Left renal cortex interstitium (tissue), 4 donors: ENCODE measurements at places on chromosomes 7 and 10.

DNA sequence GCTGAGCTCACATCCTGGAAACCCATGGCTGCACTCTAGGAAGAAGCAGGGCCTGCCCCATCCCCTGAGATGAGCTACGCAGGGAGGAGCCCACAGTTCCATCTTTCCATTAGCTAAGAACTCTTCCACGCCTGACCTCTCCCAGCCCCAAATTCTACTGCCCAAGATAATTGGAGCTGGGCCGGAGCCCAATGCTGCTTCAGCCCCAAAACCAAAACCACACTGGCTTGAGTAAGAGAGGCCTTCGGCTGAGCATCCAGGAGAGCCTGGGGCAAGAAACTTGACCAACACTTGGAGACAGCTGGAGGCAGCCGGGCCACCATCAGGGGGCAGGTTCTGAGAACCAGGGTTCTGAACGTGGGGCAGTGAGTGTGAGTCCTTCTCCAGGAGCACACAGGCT, 116.1 kb upstream of the ZMIZ1 start:
- no peak for DNase-seq

DNA sequence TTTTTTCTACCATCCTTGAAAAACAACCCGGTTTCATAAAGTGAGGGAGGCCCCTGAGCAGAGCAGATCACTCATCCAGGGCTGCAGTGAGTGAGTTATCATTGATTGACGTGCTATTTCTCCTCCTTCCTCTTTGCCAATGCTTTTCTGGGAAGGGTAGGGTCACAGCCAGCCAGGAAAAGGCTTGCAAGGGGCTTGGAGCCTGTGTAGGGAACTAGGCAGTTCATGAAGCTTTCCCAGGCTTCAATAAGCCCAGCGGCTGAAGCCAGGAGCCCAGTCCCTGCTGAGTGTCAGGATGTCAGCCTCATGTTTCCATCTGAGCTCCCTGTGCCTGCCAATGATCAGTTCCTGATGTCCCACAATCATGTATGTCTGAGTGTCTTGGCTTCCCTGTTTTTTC, 584.7 kb downstream of the GALNT17 start:
- no peak for DNase-seq

DNA sequence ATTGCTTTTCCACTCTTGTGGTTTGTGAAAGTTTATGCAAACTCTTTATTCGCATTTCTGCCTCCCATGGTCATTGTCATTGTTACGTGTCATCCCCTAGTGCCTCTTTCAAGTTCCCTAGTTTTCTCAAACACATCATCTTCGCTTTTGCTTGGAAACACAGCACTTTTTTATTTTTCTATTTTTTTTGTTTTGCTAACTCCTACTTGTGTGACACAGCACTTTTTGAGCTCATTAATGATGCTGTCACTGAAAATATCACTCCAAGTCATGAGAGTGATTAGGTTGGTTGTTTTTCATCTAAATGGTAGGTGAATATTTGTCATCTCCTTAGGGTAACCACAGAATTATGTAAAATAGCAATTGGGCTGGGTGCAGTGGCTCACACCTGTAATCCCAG, 8.5 kb upstream of the STX1A start:
- DNase-seq, result no peak

- DNase-seq, result no peak
Observed at GRCh38 chr7:101200504-101200861, 353 bp downstream of the MOGAT3 start.

DNA sequence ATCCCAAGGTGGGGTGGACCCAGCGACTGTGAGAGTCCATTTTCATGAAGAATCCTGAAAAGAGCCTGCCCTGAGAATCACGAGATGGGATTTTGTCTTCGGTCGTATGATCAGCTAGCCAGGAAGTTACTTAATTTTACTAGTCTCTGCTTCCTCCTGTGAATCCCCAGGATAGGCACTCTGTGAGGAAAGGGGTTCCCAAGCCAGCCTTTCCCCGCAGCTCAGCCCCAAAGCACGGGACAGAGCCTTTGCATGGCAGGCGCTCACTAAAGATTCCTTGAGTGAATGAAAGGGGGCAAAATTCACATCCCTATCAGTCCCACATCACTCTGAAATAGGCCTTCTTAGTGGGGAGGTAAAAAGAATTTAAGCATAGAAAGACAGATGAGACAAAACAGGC, 219.6 kb downstream of the ADARB2 start:
- no peak for DNase-seq

GRCh38 chr10:112191041-112191590, 7.6 kb upstream of the GPAM start:
- no peak for DNase-seq

- no peak for DNase-seq
Observed at GRCh38 chr10:75652146-75652740, 220.8 kb downstream of the LRMDA start.

- DNase-seq, result no peak
Observed at GRCh38 chr7:121741896-121742295, 131.1 kb upstream of the PTPRZ1 start.

- DNase-seq, result no peak
Observed at GRCh38 chr7:155872678-155873369, 60.6 kb upstream of the SHH start.

GRCh38 chr7:6623589-6624245, 8.3 kb downstream of the ZNF853 start:
- no peak for DNase-seq

DNA sequence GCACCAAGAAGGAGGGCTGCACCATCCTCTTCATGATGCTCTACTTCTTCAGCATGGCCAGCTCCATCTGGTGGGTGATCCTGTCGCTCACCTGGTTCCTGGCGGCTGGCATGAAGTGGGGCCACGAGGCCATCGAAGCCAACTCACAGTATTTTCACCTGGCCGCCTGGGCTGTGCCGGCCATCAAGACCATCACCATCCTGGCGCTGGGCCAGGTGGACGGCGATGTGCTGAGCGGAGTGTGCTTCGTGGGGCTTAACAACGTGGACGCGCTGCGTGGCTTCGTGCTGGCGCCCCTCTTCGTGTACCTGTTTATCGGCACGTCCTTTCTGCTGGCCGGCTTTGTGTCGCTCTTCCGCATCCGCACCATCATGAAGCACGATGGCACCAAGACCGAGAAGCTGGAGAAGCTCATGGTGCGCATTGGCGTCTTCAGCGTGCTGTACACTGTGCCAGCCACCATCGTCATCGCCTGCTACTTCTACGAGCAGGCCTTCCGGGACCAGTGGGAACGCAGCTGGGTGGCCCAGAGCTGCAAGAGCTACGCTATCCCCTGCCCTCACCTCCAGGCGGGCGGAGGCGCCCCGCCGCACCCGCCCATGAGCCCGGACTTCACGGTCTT, 1.9 kb downstream of the FZD1 start:
- no peak for DNase-seq

GRCh38 chr7:19099194-19099593, 18.2 kb downstream of the TWIST1 start:
- no peak for DNase-seq

DNA sequence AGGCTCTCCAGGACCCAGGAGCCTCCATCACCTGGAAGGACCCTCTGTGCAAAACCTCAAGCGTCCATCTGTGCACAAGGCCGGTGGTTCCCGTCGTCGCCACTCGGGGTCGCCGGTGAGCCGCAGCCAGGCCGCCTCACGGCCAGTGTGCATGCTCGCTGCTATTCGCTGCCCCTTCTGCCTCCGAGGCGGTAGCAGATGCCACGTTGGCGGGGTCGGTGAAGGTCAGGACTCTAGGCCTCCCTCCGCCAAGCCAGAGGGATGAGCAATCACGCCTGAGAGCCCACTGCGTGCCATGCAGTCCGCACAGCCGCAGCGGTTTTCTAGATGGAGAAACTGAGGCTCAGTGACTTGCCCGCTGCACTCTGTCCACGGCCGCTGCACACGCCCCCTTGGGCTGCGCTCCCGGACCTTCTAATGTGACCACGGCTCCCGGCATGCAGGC, 5.7 kb downstream of the UPK3B start:
- DNase-seq, result no peak

- no peak for DNase-seq
Observed at GRCh38 chr10:98482096-98482495, 35.4 kb upstream of the HPS1 start.
